ENCODE measurements at places on chromosomes 2 and 18.

DNA sequence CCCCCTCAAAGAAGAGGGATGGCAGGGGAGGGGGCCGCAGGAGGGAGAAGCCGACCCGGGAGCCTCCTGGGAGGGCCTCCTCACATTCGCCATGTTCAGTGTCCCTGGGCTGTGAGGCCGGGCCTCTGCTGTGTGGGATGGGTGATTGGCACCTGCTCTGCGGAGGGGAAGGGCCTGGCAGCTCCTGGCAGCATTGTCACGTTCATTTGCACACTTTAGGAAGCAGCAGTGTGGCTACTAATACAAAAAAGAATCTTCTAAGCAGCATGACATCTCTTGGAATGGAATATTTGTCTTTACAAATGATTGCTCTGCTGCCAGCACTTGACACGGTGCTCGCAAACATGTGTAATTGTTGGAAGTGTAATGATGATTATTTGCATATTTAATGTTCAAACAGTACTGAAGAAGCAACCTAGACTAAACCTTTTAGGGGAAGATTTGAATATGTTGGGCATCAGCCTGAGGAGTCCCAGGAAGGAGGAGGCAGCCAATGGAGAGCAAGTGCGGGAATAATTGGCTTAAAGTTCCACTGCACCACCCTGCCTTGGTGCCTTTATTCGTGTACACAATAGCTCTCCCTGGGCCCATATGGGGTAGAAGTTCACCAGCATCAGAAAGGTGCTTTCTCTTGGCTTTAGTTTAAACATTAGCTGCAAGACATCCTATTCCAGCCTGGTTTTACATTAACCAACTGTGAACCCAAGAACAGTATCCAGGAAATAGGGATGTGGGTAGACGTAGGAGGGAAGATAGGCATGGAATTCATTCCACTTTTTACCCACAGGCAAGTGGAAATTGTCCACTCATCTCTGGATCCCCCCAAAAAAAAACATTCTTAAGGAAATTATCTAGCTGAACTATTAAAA lies 404.9 kb downstream of the TMEM182 start:
- no peak for DNase-seq

- DNase-seq, result no peak
Measured at GRCh38 chr2:157971702-157972101, 95.6 kb upstream of the ACVR1 start.

GRCh38 chr2:44055229-44055628 lies 59.4 kb upstream of the LRPPRC start:
- no peak for DNase-seq

DNA sequence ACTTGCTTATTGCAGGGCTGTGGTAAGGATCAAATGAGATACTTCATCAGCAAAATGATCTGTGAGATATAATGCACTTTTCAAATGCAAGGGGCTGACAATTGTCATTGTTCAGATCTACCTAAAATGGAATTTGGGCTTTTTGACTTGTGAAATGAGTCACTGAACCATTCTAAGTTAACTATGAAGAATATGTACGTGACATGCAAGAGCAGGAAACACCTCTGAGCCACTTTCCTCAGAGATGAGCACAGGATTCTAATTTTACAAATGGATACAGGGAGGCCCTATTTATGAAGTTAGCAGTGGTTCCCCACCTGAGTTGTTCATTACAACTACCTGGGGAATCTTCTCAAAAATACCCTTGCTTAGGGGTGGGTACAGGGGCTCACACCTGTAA lies 26.7 kb downstream of the CTLA4 start:
- no peak for DNase-seq

- no peak for DNase-seq
Measured at GRCh38 chr2:207341804-207342203, 176.1 kb upstream of the KLF7 start.

- no peak for DNase-seq
Measured at GRCh38 chr2:152513681-152514080, 178.7 kb downstream of the FMNL2 start.

DNA sequence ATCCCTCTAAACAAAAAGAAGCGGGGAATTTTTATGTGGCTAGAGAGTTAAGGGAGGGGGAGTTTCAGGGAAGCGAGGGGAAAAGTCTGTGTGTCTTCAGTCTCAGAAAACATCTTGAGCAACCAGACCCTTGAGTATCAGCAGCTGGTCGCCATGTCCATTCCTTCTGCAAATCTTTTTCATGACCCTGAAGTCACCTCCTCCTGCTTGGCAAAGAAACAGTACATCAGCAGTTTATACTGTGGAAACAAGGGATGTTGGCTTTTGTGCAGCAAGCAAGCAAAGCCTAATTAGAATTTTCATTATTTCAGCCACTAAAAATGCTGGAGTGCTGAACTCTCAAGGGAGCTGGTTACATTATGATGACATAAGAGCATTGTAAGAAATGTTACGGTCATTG lies 187.4 kb upstream of the SLC8A1 start:
- no peak for DNase-seq

GRCh38 chr2:147368306-147368705 lies 476.5 kb upstream of the ACVR2A start:
- DNase-seq, result no peak

- no peak for DNase-seq
Measured at GRCh38 chr2:194567661-194568017, 1089.4 kb upstream of the SLC39A10 start.

DNA sequence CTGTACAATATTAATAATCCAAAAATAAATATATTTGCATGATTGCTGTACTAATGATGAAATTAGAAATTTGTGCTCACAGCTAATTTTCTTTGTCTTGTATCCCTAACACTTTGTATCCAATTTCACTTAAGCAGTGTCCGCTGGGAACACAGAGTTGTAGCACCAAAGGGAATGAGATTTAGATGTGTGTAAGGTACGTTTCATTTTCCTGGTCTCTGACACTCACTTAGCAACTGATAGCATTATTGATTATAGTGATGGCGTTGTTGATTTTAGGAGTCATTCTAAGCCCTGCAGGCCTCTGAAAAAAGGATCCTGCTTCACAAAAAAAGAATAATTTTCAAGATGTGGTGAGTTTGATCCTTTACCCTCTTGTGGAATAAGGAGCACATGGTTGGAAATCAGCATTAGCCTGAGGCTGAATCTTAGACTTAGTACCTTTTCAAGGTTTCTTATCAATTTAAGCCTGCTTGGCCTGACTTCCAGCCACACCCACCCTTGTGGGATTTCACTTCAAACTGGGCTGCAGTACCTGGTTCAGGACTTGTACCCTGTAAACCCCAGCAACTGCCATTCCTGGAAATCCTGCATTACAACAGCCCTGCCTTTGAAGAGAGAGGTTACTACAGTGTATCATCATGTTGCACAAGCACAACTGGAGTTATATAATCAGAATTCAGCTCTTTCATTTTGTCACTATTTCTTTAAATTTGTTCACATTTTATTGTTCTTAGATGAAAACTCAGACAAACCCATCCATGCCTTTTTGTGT lies 116.2 kb downstream of the RND3 start:
- DNase-seq, result no peak

- no peak for DNase-seq
Measured at GRCh38 chr2:164824872-164825271, 16.8 kb downstream of the COBLL1 start.

DNA sequence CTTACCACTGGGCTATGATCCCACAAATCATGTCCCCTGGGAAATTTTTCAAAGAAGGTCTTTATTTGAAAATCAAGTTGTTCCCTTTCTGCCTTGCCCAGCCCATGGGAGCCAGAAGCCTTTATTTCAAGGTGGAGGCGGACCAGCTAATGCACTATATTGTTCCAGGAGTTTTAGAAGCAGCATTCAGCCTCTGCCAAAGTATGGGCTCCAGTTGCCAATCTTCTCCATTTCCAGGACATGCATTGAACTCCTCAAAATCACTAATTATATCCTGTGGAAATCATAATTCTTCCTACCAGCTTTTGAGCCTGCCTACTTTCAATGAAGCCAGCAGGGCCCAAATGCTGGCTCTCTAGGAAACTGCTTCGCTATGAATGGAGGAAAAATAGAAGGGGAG lies 195.8 kb downstream of the RAD51AP2 start:
- no peak for DNase-seq

DNA sequence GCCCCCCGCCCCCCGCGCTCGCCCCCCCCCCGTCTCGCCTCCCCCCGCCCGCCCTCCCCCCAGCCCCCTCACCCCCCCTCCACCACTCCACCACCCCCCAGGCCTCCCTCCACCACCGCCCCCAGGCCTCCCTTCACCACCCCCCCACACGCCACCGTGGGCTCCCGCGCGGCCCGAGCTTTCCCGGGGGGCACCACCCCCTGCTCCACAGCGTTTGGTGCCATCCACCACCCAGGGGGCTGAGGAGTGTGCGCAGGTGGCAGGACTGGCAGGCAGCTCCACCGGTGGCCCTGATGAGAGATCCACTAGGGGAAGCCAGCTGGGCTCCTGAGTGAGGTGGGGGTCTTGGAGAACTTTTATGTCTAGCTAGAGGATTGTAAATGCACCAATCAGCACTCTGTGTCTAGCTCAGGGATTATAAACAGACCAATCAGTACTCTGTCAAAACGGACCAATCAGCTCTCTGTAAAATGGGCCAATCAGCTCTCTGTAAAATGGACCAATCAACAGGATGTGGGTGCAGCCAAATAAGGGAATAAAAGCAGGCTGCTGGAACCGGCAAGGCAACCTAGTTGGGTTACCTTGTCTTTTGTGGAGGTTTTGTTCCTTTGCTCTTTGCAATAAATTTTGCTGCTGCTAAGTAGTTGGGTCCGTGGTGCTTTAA lies 43.0 kb upstream of the ITSN2 start:
- no peak for DNase-seq

GRCh38 chr2:128563348-128563687 lies 244.7 kb upstream of the HS6ST1 start:
- no peak for DNase-seq

DNA sequence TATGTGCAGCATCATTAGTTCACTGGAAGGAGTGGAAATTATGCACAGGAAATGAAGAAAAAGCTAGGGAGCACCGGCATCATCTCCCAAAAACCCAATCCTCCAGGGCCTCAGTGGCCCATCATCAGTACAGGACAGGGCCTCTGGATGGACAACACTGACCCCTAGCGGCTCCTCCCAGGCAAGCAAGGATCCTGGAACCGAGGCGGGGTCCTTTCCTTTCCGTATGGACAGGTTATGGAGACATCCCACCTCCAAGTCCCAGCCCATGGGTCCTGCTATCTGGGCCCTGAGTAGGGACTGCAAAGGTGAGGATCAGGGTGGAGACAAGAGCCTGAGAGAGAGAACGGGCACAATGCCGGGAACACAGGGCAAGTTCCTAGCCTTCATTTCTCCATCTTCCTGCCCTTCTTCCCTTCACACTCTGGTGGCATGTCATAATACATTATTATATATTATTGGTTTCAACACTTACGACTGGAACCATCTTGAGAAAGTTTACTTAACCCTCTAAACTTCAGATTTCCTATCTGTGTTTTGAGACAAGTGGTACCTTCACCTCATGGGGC lies 68.2 kb downstream of the ZNF516 start:
- DNase-seq, result no peak

DNA sequence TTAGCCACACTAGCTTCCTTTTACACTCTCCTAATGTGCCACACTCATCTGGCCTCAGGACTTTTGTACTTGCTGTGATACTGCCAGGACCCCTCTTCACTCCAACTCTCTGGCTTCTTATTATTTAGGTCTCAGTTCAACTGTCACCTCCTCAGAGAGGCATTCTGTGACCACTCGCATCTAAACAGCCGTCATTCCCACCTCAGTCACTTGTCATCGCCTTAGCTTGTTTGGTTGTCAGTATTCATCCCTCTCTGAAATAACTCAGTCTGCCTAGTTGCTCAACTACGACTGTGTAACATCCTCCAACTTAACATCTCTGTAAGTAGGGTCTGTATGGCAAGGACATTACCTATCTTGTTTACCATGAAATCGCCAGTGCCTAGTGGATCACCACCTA lies 27.2 kb downstream of the MGAT4A start:
- DNase-seq, result no peak

GRCh38 chr2:218265626-218266025 lies 4.3 kb downstream of the AAMP start:
- DNase-seq, result no peak

DNA sequence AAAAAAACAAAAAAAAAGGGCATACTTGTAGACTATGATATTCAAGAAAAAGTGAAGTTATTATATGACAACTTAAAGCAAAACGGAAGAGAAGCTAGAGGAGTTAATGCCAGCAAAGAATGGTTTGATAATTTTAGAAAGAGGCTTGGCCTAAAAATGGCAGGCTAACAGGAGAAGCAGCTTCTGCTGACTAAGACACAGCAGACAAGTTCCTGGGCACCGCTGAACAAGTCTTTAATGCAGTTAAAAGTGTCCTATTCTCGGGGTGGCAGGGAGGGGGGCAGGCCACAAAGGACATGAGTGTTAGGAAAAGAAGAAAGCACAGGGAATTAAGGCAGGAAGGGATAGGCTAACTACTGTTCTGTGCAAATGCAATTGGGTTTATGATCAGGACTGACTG lies 50.3 kb upstream of the GAREM2 start:
- DNase-seq, result no peak

- DNase-seq, result no peak
Measured at GRCh38 chr2:62578803-62579640, 73.0 kb upstream of the TMEM17 start.

- no peak for DNase-seq
Measured at GRCh38 chr2:20225294-20226151, 593 bp upstream of the SDC1 start.

DNA sequence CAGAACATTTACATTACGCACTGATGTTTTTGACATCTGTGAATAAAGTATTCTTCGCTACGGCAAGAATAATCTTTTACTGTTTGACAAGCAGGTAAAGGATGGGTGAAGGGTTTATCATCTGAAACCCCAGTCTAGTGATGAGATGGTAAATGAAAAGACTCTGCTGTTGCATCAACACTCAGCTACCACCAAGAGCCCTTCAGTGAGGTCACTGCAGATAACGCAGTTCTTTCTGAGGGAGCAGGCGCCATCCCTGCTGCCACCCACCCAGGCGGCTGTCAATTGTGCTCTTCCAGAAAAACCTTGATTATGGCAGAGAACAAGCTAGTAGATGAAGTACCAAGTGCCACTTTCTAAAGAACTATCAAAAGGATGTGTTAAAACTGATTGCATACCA lies 58.7 kb downstream of the ABCG8 start:
- no peak for DNase-seq

- no peak for DNase-seq
Measured at GRCh38 chr2:64202206-64202845, 58.1 kb upstream of the PELI1 start.

DNA sequence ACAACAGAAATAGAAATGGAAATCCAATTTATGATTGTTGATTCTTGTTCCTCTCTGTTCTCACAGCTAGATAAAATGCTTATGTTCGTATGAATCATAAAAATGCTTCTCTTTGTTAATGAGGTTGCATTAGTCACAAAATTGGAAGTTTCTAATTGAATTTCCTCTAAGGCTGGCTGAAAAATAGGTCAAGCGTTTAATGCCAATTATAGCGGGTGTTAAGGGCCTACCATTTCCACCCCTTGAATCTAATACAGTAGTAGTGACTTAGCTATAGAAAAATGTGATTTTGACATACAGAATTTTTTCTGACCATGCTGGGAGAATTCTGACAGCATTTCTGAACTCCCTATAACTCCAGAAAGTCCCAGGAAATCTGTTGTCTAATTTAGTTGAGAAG lies 107.1 kb downstream of the TTN start:
- no peak for DNase-seq

- DNase-seq, result no peak
Measured at GRCh38 chr2:222753251-222753824, 81.9 kb downstream of the MOGAT1 start.

GRCh38 chr18:51192026-51192425 lies 5.5 kb downstream of the MEX3C start:
- no peak for DNase-seq

- no peak for DNase-seq
Measured at GRCh38 chr2:11705711-11706110, 35.7 kb upstream of the NTSR2 start.

Data from activated T-cell treated with anti-CD3 and anti-CD28 coated beads for 1 hour (primary cell).